Right renal pelvis (tissue), 4 donors: ENCODE measurements at places on chromosomes 3 and 15.

GRCh38 chr15:37142371-37142770 lies 42.0 kb upstream of the MEIS2 start:
- no peak for DNase-seq

GRCh38 chr3:61729038-61729634 lies 167.8 kb downstream of the PTPRG start:
- no peak for DNase-seq

DNA sequence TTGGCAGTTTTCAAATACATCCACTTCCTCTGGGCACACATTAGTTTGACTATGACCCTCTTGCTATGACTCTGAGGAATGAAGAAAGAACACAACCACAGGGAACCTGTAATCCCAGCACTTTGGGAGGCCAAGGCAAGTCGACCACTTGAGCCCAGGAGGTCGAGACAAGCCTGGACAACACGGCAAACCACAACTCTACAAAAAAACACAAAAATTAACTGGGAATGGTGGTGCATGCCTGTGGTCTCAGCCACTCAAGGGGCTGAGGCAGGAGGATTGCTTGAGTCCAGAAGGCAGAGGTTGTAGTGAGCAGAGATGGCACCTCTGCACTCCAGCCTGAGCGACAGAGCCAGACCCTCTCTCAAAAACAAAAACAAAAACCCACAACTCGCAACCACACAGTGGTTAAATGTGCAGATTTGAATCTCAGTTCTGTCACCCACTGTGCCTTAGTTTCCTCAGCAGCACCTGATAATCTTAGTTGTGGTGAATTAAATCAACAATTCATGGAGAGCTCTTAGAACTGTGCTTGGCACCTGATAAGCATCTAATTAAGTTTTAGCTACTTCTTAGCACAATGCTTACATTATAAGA lies 65.7 kb downstream of the MYLK start:
- DNase-seq: no peak

GRCh38 chr3:31785734-31786133 lies 195.3 kb downstream of the OSBPL10 start:
- no peak for DNase-seq

- no peak for DNase-seq
These were observed 114.4 kb downstream of the CHSY1 start for GRCh38 chr15:101137312-101137940.

GRCh38 chr3:112445839-112446238 lies 53.4 kb downstream of the BTLA start:
- DNase-seq: no peak

DNA sequence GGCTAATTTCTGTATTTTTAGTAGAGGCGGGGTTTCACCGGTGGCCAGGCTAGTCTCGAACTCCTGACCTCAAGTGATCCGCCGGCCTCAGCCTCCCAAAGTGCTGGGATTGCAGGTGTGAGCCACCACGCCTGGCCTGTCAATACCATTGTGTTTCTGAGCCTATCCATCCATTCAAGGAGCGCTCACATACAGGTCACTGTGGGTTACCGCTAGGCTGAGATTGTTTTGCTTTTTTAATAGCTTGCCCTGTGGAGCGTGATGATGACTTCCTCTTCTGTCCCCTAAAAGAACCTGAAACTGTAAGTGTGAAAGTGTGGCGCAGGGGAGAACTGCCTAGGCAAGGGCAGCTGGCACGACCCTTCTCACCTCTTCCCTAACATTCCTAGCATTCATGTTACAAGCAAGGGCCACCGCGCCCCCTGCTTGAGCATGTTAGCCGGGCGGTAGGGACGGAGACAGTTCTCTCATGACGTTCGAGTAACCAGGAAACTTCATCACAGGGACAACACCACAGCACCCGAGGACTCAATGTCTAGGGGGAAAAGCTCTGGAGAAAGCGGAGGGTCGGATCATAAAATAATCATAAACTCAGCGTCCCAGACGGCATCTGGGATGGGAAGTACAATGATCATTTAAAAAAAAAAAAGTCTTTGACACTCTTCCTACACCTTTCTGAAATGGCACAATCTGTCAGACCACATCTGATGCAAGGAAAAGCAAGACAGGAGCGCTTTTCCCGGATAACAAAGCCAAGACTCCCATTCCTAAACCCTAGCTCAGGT lies 790 bp downstream of the LAMP3 start:
- no peak for DNase-seq

- DNase-seq: no peak
These were observed 96.1 kb downstream of the FOXP1 start for GRCh38 chr3:71487418-71487817.

DNA sequence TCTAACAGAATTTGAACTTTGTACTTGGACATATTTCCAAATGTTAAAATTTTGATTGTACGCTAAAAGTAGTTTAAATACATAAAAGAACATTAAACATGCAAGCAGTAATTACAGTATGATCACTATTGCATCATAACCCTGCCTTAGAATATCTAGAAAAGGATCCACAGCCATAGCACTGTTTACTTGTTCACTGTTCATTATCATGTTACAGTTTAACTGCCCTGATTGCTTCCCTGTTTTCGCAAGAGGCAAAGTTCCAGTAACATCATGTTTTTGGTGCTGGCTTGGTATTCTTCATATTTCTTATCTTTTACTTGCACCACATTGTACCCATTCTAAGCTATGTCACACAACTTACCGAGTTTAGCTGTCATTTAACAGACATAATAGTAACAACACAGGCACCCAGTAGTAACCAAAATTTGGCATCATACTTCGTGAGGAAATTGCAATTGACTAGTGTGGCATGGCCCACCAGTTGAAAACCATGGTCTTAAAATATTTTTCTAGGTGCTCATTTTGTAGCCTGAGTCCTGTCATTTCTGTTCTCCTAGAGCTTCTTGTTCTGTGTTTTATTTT lies 13.3 kb upstream of the TMEM87A start:
- DNase-seq: no peak

DNA sequence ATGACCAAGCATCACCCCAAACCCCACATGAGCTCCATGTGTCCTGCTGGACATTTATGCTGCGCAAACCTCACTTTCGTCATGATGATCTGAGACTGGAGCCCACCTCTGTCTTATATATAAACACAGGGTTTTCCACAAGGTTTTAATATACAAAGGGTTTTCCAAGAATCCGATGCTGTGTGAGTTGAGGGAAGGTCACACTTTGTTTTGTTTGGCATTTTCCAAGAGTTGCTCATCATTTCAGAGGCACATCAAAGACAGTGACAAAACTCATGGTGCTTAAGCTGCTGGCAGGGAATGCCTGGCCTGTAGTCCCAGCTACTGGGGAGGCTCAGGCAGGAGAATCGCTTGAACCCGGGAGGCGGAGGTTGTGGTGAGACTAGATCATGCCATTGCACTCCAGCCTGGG lies 20.0 kb downstream of the EFCC1 start:
- DNase-seq: no peak

DNA sequence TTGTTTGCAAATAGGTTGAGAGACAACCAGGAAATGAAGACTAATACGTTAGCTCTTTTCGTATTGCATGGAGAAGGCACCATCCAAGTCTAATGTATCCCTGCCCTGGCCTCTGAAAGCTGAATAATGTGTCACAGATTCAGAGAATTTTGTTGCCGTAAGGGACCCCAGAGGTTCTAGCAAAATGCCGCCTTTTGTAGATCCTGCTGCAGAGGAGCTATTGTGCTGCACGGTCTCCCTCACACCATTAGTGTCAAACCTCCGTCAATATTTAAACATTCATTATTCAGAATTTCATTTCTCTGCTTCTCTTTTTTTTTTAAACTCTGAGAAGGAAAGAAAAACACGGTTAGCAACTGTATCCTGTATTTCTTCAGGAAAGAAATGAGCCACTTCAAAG lies 238.7 kb downstream of the EPHB1 start:
- no peak for DNase-seq

DNA sequence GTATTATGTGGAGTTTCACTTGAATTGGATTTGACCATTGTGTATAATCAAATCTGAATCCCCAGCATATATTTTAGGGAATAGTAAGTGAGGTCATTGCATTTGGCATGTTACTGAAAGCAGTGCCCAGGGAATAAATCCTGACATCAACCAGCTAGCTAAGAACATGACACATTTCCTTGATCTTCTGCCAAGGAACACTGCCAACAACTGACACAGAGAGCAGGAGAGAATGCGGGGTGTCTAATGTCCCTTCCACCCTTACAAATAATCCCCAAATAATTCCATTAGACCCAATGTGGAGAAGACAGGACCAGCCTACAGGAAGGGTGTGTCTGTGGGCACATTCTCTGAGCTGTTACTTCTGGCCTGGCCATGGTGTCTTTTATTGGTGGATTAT lies 30.6 kb upstream of the UBE3A start:
- DNase-seq: no peak
